Astrocyte of the cerebellum (primary cell): ENCODE measurements at places on chromosomes 13 and 19.

- DNase-seq: peak; percentile 96
Observed at GRCh38 chr13:29923554-29924481, 73.4 kb upstream of the UBL3 start.

- DNase-seq: no peak
Observed at GRCh38 chr19:39515551-39516191, 732 bp downstream of the SELENOV start.

DNA sequence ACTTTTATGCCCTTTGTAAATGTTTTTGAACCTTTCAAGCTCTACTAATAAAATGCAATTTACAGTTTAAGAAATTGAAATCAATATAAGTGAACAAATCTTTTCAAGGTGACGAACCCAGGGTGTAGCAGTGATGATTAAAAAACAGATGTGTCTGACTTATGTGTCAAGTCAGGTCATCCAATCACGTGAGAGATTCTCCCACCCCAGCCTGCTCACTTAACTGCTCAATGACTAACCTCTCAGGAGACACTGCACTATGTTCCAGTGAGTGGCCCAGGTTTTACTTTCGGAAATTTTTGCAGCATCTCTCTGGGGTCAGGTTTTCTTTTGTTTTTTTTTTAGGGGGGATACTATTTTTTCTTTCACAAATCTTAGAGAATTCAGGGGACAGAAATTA lies 60.7 kb downstream of the ZNF429 start:
- no peak for DNase-seq

DNA sequence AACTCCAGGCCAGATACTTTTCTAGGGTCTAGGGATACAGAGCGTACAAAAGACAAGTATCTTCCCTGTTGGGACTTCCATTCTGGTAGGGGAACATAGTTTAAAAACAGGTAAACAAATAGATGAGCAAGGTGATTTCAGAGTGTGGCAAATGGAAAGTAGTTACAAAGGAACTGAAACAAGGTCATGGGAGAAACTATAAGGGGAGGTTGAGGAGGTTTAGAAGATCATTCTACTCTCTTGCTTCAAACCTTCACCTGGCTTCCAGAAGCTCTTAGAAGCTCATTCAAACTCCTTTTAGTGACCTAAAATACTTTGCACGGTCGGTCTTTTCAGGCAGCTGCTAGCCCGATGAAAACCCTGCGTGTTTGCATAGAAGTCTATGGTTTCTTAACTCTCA lies 9.1 kb downstream of the FFAR2 start:
- DNase-seq: no peak

DNA sequence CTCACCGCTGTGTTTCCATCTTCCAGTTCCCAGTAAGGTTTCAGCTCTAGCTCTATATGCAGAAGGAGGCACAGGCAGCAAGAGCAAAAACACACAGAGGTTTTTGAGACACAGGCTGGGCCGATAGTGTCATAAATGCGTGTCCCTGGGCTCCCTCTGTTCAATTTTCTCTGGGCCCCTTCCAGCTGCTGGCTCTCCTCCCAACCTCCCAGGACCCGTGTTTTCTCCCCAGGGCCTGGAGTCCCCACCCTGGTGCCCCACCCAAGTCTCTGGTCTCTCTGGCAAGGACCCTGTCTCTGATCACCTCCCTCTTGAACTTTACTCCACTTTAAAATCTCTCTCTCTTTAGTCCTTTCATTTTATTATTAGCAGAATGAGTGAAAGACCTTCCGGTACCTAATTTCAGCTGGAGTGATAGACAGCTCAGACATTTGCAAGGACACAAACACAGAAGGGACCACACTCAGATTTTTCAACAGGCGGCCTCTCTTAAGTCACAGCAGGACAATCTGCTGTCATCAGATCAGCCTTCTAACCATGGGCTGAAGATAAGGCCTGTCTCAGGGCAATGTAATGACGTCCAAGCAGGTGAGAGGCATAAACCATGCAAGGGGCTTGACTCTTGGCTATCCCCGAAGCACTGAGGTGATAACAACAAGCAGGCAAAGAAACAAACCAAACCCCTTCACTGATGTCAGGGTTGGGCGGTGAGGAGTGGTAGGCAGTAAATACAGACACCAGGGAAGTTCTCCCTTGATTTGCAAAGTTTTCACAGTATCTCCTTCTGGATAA lies 190.0 kb upstream of the IRS2 start:
- no peak for DNase-seq
